ENCODE measurements at places on chromosomes 2 and 18. TPM values are rescaled to one million over a fixed set of nuclear protein-coding genes. Genes with fewer than 3 reads are reported as not detected.

The LRRC30 gene
- total RNA-seq = not detected

The TCF23 gene
- not detected for total RNA-seq

The PREPL gene
- total RNA-seq = 98.2 TPM

The SPRED2 gene
- 20.0 TPM for total RNA-seq

The ADAM23 gene
- total RNA-seq = 28.9 TPM

The CDH20 gene
- total RNA-seq = 0.13 TPM

The SPATA3 gene
- total RNA-seq = not detected

The FN1 gene
- total RNA-seq = 31,457 TPM

Data from smooth muscle cell of the pulmonary artery (primary cell).